ENCODE measurements at places on chromosomes 3 and 15.

DNA sequence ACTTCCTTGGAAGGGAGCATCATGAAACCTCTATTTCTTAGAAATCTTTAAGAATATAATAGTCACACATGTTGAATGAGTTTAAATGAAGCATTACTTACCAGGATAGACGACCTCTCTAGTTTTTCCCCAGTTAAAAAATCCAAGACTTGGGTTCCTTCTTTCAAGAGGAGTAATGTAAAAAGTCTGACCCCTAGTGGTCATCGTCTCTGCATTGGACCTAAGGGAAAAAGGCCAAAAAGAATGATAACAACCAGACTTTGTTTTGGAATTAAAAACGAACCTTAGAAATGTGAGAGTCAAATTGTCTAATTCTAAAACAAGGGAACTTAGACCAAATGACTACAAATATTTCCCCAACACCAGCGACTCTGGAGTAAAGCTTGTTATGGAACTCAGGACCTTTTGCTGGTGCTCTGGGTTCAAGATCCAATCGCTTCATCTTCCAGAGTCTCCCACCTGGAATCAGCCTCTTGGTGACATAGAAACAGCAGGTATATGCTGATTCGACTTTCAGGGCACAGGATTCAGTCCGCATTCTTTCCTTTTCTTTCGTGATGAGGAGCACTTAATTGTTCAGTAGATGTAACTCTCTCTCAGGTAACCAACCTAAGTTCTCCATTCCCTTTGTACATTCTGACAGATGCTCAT, 214.8 kb upstream of the TPRG1 start:
- no peak for DNase-seq

DNA sequence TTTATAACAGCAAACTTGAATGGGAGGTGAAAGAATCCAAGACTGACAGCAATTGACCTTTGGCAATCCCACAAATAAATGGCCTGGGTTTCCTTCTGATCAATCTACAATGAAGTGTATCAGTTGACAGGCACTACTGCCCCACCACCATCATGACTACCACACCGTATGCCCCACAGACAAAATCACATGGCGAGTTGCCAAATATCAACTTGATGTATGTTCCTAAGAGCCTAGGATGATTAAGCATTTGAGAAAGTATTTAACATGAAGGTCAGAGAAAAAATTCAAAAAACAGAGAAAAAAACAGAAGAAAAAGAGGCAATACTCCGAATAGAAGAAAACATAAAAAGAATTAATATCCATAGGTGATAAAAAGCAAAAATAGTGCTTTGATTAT, 215.9 kb upstream of the STAC start:
- no peak for DNase-seq

DNA sequence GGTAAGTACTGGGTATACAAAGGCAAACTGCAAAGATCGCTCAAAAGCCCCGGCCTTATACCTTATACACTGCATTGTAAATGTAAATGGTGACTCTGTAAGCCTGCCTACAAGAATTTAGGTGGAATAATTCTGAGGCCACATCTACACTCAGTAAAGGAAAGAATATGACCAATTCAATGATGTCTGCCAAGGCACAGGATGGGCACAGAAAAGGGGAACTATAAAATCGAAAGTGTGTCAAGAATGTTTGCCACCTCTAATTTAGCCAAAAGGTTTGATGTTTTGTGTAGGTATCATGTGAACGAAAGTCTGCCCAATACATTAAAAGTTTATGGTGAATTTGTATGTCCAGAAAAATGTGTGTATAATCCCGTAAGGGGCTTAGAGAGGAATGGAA, 96.1 kb downstream of the FOXP1 start:
- no peak for DNase-seq

DNA sequence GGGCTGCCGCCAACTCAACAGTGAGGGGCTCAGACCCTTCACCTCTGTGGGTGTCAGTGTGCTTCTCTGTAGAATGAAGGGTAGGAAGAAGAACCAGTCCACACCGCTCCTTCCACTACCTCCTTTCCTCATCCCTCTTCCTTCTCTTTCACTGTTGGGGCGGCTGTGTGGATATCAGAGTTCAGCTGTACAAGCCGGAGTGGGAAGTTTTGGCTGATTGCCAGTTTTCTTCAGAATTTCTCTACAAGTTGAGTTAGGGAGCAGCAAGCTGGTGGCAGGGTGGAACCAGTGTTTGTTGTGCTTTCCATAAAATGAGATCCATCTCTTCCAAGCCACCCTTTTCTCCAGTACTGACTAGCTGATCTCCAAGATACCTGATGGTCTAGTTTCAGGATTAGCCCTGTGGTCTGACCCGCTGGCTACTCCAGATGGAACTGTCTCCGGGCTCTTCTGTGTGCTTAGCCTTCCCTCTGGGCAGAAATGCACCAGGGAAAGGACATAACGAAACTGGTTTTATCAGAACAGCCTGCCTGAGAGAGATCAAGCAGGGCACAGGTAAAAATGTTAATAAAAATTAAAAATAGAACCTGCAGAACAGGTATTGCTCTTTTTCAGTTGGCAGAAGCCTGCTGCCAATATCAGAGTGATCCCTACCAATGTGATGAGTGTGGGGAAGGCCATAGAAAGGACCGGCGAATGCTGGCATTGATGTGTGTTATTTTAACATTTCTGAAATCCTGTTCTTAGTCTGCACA, 169.9 kb upstream of the TSC22D2 start:
- no peak for DNase-seq

GRCh38 chr3:124669470-124669869, 60.8 kb upstream of the UMPS start:
- no peak for DNase-seq

DNA sequence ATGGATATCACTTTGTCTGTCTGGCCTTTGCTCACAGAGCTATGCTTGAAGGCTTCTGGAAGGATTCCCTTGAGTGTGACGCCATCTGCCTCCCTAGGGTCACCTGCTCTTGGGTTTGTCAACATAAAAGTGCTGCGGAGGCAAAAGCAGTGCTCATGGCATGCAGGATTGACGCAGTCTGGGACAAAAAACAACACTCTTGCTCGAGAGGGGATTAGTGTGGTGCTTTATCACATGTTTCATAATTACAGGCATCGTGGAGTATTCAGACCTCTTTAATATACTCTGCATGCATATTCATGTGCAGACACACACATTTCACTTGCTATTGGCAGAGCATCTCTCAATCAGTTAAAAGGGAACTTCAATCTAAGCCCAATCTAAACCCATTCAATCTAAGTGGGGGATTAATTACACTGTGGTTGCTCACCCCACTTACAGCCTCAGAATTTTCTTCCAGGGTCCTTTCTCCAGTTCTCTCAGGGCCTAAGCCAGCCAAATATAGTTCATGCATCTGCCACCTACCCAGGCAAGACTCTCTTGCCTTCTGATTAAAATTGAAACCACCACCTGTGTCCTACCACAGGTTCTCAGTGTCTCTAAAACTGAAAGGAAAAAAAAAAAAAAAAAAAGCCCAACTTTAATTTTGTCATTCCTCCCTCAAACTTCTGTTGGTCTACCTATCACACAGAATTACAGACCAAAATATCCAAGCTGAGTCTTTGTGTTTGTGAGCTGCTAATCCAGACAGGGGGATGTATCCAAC, 75.6 kb downstream of the BFSP2 start:
- DNase-seq, result peak; percentile 97

- no peak for DNase-seq
Measured at GRCh38 chr3:72818092-72818773, 30.0 kb downstream of the SHQ1 start.

Measured in DMS79 (cell line).